ENCODE measurements at places on chromosomes 2 and 18.

- DNase-seq = no peak
These were observed 420.2 kb upstream of the MEX3C start for GRCh38 chr18:51617572-51618260.

DNA sequence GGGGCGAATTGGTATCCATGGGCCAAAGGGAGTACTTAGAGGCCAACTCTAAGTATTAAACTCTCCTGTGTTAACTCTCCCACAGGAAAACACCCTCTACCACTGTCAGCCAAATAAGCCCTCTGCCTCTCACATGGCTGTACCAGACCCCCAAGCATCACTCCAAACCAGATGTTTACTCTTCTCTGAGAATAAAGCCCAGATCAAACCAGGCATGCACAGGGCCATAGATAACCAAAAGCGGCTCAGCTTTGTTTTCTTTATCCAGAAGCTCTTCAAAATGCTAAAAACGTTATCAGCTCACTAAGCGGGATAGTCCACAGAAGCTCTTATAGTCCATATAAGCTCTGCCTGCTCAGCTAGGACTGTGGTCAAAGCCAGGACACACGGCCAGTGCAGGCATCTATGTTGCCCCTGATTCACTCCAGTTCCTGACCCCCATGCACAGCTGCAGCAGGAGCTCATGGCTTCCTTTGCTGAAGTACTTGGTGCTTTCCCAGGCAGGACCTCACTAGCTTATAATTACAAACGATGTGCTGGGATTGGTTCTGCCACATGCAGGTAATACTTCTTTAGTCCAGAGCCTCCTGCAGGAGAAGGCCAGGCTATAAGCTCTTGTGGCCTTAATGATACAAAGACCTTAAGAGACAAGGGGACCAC, 21.0 kb upstream of the SEMA4C start:
- DNase-seq = no peak

DNA sequence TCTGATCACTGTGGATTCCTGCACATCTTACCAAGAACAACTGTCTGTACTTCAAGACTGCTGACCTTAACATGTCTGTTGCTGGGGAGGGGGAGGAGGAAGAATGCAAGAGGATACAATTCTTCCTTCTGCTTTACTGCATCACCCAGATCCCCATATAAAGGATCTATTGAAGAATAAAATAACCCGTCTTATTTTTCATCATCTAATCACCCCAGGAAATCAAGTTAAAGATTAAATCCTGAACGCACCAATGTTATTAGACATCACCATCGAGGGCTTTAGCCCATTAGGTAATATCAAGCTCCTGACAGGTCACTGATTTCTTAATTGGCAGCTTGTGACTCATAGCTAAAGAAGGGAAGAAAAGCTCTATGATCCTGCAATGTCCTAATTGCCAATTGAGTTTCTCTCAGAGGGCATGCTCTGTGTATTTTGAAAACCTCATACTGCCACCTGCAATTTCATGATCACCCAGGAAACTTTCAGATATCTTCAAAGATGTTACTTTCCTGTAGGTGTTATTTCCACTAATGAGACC, 75.4 kb upstream of the KCNE4 start:
- DNase-seq = no peak

GRCh38 chr2:69973335-69973735, 11.9 kb upstream of the ASPRV1 start:
- DNase-seq = no peak

GRCh38 chr18:56003720-56004088, 415.7 kb upstream of the TCF4 start:
- DNase-seq = no peak

GRCh38 chr18:111306-112014, 46.9 kb upstream of the USP14 start:
- DNase-seq = no peak

DNA sequence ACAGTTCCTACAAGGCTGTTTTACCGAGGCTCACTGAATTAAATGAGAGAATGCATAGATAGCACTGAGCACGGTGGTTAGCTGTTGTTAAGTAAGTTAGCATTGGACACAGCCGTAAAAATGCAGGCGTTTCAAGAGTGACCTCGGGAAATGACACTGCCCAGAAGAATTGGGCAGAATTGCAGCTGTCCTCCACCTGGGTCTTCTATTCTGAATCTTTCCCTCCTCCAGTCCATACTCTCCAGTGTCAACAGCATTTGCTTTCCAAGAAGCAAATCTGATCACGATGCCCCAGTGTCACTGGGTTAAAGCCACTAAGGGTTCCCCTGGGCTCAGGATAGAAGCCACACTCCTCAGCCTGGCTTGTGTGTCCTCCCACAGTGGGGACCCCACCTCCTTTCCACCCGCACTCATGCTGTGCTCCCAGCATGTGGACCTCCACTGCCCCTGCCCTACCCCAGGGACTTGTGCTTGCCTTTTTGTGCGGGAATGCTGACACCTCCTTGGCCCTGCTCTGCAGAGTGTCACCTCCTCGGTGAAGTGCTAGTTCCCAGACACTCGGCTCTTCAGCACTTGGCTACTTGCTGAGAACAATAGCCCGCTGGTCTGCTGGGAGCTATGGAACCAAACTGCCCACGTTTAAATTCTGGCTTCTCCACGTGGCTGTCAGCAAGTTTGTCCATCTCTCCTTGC, 135.0 kb downstream of the ANTXR1 start:
- DNase-seq = no peak

- DNase-seq = no peak
These were observed 108.8 kb downstream of the ACKR3 start for GRCh38 chr2:236678307-236678975.

DNA sequence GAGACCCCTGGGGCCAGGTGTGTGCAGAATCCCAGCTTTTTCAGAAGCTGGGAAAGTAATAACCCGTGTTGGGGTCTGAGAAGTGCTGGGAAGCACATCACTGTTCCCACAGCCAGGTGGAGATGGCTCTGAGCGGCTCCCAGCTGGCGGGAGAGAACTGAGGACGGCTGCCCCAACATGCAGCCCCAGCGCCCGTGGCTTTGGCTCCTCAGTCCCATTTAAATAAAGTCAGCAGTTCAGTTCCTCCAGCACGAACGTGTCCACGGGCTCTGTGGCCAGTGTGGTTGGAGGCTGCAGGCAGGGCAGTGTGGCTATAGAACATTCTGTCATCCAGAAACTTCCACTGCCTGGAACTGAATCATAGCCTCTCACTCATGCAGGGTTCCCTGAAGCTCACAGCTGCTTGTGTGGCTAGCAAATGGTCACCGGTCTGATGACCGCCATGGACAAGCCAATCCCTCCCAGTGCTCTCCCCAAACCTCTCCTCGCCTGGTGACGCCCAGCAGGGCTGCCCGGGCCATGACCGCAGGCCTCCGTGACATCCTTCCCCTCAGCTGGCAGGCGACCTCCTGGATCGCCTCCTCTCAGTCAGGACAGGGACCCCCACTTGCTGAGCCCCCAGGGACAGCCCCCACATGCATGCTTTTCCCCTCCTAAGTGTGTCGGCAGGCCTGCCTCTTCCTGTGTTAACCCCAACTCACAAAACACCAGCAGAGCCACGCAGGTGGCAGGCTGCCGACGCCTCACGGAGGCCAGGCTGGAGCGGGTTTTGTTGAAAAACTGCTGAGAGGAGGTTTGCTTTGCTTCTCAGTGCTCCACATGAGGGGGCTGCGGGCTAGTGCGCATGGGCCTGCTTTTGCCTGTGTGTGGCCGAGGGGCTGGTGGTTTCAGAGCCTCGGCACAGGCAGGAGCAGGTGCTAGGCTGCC, 1.3 kb downstream of the RTP5 start:
- DNase-seq = no peak

GRCh38 chr18:72122103-72122502, 422.0 kb downstream of the CBLN2 start:
- no peak for DNase-seq

- no peak for DNase-seq
These were observed 590.3 kb upstream of the CDH2 start for GRCh38 chr18:28767201-28767600.

DNA sequence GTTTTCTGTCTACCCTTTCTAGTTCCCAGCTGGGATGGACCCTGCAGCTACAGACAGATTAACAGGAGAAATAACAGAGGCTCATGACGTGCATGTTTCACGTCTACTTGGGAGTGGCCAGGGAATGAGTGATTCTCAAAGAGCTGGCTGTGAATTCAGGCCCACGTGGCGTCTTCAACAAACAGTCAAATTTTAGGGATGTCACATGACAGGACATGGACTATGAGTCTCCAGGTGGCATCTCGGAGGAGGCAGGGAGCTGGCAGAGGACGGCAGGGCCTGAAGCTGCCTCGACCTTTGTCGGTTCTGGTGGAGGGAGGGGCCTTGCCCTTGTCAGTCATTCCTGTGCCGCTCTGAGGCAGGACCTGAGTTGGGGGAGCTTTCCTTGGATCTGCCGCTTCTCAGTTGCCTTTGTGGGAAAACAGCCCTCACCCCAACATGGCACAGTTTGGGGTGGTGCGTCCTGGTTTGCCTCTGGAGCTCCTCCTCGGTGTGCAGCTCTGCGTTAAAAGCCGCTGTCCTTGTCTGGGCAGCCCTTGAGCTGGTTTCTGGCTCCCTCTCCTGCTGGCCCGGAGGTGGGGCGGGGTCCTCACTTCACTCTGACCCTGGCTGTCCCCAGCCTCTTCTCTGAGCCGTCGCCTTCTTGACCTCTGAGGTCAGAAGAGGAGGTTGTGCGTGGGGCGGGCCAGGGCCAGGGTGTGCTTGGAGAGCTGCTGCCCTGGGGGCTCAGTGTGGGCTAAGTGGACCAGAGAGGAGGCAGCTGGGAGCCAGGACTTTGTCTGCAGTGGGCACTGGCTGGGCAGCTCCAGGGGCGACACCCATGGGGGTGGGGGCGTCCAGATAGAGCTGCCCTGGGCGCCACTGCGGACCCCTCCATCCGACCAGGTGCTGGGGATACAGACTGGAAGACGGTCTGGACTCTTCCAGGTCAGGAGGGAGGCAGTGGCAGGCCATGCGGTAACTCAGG, 12.1 kb upstream of the GAL3ST2 start:
- DNase-seq = no peak

- DNase-seq = no peak
These were observed 164.4 kb upstream of the VRK2 start for GRCh38 chr2:57881998-57882888.

DNA sequence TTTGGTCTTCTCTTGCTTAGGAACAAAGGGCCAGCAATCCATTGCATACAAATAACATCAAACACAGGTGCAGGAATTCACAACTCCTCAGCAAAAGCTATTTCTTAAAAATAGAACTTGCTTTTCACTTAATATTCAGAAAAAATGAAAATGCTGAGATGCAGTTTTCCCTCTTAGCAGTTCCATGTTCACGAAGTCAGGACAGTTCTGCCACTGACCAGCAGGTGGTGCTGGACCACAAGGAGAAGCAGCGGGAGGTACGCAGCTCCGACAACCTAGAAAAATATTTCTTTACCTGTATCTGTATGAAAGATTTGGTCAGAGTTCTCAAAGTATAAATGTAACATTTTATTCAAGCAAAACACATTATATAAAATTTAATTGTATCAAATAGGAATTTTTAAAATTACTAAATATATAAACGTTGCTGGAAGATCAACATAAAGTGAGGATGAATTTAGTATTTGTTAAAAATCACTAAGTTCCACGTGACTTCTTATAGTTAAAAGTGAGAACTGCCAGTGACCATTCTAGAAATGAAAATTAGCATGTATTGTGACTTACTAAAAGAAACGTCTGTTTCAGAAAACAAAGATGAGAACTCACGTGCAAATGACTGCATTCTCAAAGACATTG, 48.8 kb downstream of the ADNP2 start:
- peak; percentile 78 for DNase-seq

DNA sequence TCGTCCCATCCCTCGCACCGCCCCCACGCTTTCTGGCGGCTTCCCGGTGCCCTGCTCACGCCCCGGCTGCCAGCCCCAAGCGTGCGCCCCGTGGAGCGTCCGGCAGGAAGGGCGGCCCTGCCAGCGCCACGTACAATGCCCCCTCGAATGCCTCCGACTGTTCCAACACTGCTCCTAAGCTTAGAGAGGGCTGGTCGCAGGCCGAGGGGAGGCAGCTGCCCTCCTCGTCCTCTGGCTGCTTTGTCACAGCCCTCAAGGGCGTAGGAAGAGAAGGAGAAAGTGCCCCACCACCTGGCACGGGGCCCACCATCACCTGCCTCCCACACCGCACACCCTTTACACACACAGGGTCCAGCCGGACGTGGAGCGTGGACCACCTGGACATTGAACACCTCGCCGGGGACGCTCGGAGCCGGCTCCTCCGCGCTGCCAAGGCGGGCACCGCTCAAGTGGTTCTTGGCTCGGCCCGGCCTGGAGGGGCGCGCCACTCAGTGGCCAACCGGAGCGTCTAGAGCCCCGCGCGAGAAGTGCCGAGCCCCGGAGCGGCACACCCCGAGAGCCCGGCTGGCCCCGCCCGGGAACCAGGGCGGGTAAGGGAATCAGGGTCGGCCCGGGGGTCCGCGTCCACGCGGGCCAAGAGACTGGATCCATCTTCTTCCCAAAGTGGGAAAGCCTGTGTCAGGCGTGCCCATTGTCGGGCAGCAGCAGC, 830 bp downstream of the DNER start:
- no peak for DNase-seq

DNA sequence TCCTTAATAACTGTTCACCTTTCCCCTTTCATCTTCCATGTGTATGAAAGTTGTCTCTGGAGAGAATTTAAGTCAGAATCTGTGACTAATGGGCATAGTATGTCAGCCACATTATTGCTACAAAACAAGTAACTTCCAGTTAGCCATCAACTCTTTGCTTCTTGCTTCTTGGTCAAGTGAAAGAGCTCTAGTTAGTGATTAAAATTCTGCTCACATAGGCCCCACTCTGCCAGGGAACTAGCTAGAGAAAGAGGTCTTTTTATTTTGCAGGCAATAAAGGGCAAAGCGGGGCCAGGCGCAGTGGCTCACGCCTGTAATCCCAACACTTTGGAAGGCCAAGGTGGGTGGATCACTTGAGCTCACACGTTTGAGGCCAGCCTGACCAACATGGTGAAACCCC, 64.6 kb downstream of the COLEC12 start:
- DNase-seq = no peak
